ENCODE measurements at places on chromosomes 5 and 9.

GRCh38 chr9:104856413-104856941 lies 71.5 kb downstream of the ABCA1 start:
- DNase-seq, result no peak

DNA sequence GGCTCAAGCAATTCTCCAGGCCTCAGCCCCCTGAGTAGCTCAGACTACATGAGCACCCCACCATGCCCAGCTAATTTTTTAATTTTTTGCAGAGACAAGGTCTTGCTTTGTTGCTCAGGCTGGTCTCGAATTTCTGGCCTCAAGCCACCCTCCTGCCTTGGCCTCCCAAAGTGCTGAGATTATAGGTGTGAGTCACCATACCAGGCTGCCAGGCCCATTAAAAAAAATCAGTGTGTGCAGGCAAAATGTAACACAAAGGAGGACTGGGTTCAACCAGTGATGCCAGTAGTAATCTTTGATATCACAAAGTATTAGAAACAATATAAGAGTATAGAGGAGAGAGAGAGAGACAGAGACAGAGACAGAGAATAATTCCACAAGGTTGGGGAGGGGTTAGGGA lies 322.7 kb downstream of the MSX2 start:
- no peak for DNase-seq

- no peak for DNase-seq
Observed at GRCh38 chr9:19155106-19155935, 28.0 kb upstream of the PLIN2 start.

- no peak for DNase-seq
Observed at GRCh38 chr9:16133032-16133431, 580.2 kb downstream of the CCDC171 start.

GRCh38 chr9:106039151-106039935 lies 345.0 kb downstream of the TMEM38B start:
- DNase-seq, result no peak

DNA sequence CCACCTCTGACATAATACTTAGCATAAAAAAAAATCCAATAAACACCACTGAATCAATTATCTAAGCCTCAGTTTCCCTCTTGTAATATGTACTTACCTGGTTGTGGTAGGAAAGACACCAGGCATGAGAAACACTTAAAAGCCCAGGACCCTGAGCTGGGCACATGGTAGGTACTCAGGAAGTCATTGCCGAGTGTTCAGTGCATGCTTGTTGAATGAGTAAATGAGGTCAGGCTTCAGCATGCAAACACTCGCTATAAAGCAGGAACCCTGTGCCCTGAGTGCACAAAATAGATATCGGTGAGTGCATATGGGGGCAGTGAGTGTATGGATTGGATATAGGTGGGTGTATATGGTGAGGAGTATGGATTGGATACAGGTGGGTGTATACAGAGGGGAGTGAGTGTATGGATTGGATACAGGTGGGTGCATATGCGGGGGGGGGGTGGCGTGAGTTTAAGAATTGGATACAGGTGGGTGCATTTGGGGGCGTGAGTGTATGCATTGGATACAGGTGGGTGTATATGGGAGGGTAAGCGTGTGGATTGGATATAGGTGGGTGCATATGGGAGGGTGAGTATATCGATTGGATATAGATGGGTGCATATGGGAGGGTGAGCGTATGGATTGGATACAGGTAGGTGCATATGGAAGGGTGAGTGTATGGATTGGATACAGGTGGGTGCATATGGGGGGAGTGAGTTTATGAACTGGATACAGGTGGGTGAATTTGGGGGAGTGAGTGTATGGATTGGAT lies 194.3 kb upstream of the MSX2 start:
- no peak for DNase-seq

DNA sequence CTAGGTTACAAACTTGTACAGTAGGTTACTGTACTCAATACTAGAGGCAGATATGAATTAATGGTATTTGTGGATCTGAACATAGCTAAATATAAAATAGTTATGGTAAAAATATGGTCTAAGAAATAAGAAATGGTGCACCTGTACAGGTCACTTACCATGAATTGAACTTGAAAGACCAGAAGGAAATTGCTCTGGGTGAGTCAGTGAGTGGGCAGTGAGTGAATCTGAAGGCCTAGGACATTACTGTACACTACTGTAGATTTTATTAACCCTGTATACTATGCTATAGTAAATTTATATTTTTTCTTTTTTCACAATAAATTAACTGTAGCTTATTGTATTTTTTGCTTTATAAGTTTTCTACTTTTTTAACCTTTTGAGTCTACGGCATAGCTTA lies 1020.4 kb downstream of the CDH18 start:
- no peak for DNase-seq

GRCh38 chr5:61409568-61409967 lies 77.5 kb downstream of the ZSWIM6 start:
- no peak for DNase-seq

GRCh38 chr5:171143926-171144325 lies 165.1 kb upstream of the TLX3 start:
- DNase-seq, result no peak

DNA sequence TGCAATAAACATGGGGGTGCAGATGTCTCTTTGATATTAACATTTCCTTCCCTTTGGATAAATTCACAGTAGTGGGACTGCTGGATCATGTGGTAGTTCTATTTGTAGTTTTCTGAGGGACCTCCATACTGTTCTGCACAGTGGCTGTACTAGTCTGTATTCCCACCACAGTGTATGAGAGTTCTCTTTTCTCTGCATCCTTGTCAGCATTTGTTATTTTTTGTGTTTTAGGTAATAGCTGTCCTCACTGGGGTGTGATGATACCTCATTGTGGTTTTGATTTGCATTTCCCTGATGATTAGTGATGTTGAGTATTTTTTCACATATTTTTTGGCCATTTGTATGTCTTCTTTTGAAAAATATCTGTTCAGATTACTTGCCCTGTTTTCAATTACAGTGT lies 562.5 kb downstream of the CSNK1G3 start:
- DNase-seq, result no peak

GRCh38 chr5:176870110-176870591 lies 29.0 kb downstream of the HK3 start:
- DNase-seq, result no peak

DNA sequence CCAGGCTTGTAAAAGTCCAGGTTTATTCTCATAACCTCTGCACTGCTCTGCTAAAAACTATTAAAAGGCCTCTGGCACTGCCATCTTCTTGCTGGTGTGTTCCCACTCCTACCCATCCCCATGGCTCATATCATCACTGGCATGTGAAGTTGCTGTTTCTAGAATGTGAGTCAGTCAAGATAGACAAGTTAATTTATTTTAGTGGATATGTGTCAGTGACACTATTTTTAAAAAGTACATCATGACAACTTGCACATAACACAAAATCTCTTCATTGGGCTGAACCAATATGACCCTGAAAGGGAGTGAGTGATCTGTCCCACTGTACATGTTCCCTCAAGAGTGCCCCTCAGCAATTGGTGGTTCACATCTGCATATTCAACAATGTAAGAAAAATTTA lies 299.7 kb downstream of the NFIB start:
- DNase-seq, result no peak

DNA sequence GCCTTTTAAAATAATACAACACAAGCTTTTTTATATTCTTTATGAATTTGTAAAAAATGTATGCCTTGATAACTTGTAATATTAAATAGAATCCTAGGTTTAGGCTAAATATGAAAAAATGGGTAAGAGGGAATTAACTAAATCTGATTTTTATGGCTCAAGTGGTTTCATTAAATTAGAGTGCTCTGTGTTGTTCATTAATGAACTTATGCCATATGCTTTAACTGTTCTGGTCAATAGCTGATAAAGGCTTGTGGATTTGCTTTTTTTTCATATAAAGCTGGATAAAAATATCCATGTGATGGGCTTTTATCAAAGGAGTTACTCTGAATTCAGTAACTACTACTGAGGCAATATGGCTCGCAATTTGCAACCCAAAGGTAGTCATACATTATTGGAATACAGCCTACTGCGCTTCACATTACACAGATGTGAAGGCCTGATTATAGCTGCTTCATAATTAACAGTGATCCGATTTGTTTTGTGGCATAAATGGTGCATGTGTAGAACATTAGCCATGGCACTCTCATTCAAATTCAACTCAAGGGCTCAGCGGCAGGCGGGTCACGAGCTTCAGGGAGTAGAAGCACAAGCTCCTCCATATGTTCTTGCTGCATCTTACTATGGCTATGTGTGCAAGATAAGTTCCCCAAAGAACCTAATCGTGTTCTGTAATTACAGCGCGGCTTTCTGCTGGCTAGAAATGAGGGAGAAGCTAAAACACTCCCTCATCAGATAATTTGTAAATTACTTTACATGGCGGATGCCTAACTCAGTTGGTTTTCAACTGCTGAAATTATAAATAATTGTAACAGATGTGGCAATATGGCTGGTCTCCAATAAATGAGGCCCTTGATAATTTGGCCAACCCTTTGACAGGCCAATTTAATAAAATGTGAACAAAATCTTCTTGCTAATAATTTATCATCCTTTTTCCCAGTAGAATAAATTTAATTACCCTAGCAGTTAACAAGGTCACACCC lies 188.3 kb downstream of the CNTLN start:
- no peak for DNase-seq

GRCh38 chr5:19770396-19770795 lies 217.6 kb downstream of the CDH18 start:
- no peak for DNase-seq

DNA sequence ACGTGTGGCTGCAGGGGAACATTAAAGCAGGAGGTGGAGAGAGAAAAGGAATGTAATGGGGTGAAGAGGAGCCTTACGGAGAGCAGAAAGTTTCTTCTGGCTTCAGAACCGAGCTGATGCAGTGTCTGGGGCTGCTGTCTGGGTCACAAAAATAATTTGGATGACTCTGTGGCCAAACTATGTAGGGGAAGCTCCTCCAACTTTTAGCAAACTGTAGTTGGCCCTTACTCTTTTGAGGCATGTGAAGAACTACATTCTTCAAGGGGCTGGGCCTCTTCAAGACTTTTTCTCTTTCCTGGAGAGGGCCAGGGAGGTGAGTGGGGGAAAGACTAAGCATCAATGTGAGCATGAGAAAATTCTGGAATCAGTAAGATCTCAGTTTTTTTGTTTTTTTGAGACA lies 31.9 kb upstream of the SPARC start:
- DNase-seq, result no peak

- no peak for DNase-seq
Observed at GRCh38 chr9:88998503-88998902, 7.2 kb downstream of the S1PR3 start.

GRCh38 chr9:133461975-133462374 lies 2.2 kb downstream of the CACFD1 start:
- DNase-seq, result no peak

GRCh38 chr9:127262602-127263001 lies 2.0 kb upstream of the GARNL3 start:
- no peak for DNase-seq

Measured in stimulated activated CD8-positive, alpha-beta memory T cell treated with anti-CD3 and anti-CD28 coated beads, Interleukin-2, amount 100 ng/mL, for 1 hour (primary cell).